T47D (cell line): ENCODE measurements at places on chromosomes 6 and 20.
A peak's percentile ranks its signal among the peaks of the same experiment; 100 is the strongest.

DNA sequence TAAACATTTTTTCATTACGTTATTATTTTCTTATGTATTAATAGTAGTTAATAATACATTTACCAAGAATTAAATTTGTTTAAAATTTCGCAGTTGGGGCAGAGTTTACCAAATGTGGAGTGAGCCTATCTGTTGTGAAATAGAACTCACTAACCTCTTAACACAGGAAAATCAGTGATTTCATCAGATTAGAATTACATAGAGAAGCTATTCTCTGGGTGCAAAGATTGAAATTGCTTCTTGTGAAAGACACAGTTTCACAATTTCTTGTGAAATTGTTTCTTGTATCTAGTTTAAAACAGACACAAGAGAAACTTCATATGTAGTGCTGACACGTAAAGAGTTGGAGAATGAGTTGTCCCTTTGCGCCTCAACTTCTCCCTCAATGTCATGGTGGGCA, 69.4 kb upstream of the PRL start:
- DNase-seq, result no peak

- no peak for DNase-seq
These were observed 33.2 kb upstream of the PAQR8 start for GRCh38 chr6:52328729-52329128.

GRCh38 chr6:115767931-115768330, 292.8 kb downstream of the FRK start:
- no peak for DNase-seq

DNA sequence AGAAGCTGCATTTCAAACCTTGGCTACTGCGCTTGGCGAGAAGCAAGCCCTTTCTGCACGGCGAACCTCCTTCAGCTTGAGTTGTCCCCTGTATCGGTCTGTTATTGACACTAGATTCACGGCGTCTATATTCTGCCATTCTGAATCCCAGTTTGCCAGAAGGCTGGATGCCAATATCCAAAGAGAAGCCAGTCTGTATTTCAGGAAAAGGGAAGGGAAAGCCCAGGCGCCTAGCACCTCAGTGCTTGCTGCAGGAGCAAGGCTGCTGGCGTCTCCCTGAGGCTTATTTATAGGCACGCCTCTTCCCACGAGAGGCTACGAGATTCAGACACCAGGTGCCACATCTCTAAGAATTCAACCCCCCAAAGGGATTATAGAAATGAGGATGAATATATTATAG, 89.6 kb upstream of the CDH4 start:
- no peak for DNase-seq

GRCh38 chr6:30752157-30752927, 8.0 kb upstream of the IER3 start:
- DNase-seq, result peak; percentile 32
